Cerebellar nuclear complex (tissue), 1 donor: ENCODE measurements at places on chromosomes 2 and 18.

- DNase-seq = no peak
Observed at GRCh38 chr2:232328032-232328422, 50.5 kb upstream of the ALPP start.

- DNase-seq = no peak
Observed at GRCh38 chr2:58428096-58429013, 187.2 kb upstream of the FANCL start.

DNA sequence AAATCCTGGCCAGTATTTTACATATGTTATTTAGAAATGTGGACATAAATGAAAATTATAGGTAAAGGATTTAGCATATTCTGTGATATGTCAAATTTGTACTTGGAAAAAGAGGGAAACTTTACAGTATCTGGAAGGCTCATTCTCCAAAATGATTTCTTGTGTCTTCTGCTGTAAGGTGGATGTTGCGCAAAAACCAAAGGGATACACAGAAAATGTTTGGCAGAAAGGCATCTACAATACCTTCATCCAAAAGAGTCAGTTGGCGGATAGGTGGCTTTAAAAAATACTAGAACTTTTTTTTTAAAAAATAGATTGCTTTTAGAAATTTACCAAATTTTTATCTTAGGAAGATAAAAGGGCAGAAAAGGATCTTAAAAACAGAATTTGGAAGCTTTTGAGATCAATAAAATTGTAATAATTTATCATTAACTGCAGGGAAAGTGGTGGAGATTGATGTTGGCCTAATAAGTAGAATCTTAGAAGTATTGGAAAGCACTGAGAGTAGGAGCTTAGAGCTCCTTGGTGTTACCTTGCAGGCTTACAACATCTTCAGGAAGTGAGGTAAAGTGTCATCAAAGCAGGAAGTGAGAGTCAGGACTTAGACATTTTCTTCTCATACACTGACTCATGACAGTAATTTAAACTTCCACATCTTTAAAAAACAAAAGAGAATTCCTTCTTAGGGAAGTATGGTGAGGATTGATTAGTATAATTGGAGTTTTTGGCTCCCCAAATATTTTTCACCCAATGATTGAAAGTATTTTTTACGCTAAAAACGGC lies 2.1 kb downstream of the NABP1 start:
- no peak for DNase-seq

- no peak for DNase-seq
Observed at GRCh38 chr2:100580367-100581276, 17.8 kb downstream of the PDCL3 start.

- no peak for DNase-seq
Observed at GRCh38 chr2:23660237-23660636, 266.7 kb downstream of the ATAD2B start.

DNA sequence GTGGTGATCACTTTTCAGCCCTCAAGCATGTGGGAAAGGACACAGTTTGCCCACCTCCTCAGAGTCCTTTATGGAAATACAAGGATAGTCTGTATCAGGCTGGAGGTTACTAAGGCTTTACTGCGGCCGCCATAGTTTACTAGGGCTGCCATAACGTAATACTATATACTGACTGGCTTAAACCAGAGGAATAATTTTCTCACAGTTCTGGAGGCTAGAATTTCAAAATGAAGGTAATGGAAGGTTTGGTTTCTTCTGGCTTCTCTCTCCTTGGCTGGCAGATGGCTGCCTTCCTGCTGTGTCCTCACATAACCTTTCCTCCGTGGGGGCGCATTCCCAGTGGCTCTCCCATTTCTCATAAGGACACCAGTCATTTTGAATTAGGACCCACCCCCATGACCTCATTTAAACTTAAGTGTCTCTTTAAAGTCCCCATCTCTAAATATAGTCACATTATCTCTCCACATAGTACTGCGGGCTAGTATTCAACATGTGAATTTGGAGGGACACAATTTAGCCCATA lies 12.5 kb upstream of the ATIC start:
- no peak for DNase-seq

- DNase-seq = no peak
Observed at GRCh38 chr2:217466805-217467204, 536.0 kb downstream of the TNS1 start.

DNA sequence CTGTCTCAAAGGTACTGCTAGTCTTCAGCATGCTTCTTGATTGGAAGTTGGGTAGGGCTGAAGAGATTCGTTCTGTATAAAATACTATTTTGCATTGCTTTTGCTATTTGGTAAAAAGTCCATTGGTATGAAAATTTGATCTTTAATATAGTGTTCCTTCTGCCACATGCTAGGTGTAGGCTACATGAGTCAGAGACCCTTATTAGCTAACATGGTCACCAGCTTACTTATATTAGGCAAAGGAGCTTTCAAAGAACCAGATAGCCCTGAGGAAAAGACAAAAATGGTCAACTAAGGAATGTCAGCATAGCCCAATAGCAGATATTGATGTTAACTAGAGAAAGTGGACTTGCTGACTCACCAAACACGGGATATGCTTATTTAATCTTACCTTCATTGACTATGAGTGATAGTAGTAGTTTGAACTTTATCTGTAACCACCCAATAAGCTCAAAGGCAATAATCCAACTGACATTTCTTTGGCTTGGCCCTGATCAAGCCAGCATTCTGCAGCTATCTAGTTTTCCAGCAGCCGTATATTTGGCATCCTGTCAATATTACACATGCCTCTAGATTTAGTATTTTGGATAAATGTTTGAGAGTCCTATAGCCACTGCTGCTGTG lies 110.0 kb downstream of the TPGS2 start:
- DNase-seq = no peak

DNA sequence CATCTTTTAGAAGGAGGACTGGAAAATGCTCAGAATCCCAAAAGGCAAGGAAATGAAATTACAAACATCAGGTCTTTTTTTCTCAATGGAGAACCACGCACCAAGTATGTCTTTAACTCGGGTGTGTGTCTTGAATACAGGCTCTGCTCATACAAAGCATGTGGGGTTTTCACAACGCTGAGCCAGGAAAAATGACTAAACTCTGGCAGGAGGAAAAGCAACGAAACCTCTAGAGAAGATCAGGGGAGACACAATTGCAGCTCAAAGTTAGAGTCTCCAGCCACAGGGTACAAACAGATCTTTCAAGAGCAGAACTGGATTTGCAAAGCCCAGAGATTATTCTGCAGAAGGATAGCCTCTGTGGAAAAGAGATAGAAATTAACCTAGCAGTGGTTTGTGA lies 42.8 kb upstream of the TPO start:
- no peak for DNase-seq
